ENCODE measurements at places on chromosomes 11 and 22.

DNA sequence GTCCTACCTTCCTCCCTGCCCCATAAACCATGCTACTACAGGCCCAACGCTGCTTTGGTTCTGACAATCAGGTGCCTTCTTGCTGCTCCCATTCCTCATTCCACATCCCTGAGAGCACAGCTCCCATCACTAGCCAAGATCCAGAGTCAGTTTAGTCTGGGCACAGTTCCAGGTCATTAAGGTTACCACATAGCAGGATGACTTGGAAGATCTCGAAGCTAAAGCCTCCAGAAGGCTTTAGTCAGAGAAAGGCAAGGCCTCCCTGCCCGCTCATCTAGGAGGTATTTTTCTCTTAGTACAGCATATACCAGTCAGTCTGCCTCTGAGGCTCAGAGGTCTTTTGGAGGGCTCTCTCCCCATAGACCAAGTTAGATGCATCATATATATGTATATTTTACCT, 30.3 kb downstream of the TRIM66 start:
- DNase-seq, result no peak

DNA sequence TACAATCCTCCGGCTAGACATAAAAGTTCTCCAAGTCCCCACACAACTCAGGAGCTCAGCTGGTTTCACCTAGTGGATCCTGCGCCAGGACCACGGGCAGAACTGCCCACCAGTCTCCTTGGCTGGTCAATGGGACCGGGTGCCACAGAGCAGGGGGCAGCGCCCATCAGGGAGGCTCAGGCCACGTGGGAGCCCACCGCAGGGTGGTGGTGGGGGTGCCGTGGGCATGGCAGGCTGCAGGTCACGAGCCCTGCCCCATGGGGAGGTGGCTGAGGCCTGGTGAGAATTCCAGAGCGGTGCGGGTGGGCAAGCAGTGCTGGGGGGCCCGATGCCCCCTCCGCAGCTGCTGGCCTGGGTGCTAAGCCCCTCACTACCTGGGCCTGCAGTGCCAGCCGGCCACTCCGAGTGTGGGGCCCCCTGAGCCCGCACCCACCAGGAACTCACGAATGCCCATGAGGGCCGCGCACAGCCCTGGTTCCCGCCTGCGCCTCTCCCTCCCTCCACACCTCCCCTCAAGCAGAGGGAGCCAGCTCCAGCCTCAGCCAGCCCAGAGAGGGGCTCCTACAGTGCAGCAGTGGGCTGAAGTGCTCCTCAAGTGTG, 1091.9 kb upstream of the TENM4 start:
- no peak for DNase-seq

DNA sequence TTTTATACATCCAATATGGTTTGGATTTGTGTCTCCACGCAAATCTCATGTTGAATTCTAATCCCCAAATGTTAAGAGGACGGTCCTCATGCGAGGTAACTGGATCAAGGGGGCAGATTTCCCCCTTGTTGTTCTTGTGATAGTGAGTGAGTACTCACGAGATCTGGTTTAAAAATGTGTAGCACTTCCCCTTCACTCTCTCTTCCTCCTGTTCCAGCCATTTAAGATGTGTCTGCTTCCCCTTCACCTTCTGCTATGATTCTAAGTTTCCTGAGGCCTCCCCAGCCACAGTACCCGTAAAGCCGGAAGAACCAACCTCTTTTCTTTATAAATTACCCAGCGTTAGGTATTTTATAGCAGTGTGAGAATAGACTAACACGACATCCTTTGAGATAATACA, 98.6 kb downstream of the TTC28 start:
- no peak for DNase-seq

DNA sequence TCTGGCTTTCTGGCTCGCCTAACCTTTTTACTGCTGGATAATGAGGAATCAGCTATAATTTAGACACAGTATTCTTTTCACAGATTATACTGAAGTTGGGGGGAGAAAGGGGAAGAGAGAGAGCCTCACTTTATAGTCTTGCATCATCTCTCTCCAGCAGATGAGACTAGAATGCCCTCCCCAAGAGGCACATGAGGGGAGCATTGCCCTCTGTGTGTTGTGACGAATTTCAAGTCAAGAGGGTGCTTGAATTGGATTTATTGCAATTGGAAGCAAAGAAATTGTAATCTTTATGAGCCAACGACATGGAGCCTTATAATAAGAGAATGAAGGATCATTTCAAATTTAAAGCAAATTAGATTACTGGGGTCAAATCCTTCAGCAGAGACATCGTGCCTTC, 17.6 kb upstream of the CADM1 start:
- DNase-seq, result peak; percentile 33

- DNase-seq, result no peak
Measured at GRCh38 chr11:76752321-76753143, 30.6 kb upstream of the TSKU start.

- DNase-seq, result peak; percentile 54
Measured at GRCh38 chr22:48531761-48532435, 1295.8 kb downstream of the BRD1 start.

DNA sequence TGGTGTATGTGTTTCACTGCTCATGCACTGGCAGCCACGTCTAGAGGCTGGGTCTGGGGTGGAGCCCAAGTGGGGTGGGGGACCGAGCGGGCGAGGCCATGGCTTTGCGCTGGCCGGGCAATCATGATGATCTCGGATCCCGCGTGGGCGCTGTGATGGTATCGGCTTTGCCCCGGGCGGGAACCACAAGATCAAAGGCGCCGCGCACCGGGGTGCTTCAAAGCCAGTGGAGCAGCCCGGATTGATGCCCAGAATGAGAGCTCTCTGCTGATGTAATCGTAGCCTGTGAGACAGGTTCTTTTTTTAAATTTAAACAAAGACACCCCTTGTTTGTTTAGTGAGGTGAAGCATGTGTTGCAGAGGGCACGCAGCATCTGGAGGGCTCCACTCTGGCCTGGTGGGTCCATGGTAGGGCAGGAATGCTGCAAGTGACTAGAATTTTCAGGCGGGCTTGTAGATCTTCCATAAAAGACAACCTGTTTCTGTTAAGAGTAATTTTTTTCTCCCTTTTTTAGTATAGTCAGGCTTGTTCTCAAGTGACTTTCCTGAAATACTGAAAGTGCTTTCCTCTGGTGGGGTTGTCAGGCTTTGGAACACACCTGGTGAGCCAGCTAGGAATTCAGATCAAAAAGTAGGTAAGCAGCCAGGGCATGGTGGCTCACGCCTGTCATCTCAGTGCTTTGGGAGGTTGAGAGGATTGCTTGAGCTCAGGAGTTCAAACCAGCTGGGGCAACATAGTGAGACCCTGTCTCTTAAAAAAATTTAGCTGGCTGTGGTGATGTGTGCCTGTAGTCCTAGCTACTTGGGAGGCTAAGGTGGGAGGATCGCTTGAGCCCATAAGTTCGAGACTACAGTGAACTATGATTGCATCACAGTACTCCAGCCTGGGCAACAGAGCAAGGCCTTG, 40.7 kb downstream of the ZNRF3 start:
- peak; percentile 66 for DNase-seq

GRCh38 chr22:31081963-31082605, 966 bp downstream of the SMTN start:
- DNase-seq, result no peak

DNA sequence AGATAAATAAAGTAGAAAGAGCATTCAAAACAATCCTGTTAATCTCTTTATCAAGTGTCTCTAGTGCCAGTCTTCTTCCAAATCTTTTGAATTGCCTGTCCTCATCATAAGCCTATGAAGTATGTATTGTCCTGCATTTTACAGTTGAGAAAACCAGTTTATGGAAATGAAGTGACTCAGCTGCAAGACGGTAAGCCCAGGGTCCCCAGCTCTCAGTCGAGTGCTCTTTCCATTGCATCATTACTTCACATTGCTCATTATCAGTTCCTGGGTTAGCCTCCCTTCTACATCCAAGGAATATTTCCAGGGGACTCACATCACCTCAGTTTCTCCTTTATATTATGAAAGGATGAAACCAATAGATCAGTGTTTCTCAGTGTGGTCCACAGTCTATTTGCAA, 9.1 kb upstream of the P4HA3 start:
- DNase-seq, result no peak

All from brain (organoid and tissue), 16 donors.